GM04503 (cell line): ENCODE measurements at places on chromosomes 7 and 10.

DNA sequence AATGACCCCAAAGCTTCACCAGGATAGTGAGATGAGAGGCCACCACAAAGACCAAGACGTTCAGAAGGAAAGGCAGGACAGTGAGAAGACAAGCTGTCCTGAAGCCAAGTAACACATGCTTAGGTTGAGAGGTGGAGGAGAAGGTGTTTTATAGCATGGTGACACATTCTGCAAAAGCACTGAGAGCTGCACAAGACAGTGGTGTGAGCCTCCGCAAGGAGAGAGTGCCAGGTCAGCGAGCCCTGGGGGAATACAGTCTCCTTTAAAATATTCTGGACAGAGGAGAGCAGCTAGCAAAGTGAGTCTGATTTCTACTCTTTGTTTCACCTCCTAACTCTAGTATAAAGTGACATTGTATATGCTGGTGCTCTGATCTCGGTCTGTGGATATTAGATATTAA is 68.0 kb upstream of the VKORC1L1 start:
- no peak for DNase-seq

DNA sequence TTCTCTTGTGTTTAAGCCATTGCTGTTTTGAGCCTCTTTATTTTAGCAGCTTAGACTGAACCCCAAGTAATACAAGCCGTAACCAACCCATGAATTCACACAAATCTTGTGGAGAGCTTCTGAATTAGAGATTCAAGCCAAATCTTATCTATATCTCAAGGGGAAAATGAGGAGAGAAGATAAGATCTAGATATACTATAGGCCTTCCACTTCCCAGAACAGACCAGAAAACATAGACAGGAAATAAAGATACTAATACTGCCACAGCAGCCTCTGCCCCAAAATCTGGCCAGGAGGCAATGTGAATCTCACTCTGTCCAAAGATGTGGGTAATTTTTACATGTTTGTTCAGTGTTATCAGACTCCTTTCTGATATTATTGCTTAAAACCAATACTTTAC is 307.2 kb downstream of the PTEN start:
- no peak for DNase-seq

- peak; percentile 73 for DNase-seq
Measured at GRCh38 chr10:58017719-58018367, 249.9 kb downstream of the IPMK start.

DNA sequence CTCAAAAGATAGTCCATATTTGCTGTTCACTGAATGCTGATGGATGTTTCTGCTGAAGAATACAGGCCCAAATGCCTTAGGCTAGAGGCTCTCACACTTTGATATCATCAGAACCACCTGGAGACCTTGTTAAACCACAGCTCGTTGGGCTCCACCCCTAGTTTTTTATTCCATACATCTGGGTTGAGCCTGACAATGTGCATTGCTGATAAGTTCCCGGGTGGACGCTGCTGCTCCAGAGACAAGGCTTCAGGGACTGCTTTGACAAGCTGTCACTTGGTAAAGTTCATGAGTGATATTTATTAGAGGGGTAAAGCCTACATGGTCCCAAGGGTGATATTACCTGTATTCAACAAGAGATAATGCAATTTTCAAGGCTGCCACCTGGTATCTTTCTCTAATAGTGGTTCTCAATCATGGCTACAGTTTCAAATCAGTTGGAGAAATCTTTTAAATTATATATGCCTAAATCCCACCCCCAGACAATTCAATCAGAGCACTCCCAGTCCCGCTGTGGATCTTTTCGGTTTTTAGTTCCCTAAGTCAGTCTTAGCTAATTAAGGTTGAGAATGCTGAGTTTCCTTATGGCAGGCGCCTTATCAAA is 107.1 kb upstream of the GSDME start:
- no peak for DNase-seq

DNA sequence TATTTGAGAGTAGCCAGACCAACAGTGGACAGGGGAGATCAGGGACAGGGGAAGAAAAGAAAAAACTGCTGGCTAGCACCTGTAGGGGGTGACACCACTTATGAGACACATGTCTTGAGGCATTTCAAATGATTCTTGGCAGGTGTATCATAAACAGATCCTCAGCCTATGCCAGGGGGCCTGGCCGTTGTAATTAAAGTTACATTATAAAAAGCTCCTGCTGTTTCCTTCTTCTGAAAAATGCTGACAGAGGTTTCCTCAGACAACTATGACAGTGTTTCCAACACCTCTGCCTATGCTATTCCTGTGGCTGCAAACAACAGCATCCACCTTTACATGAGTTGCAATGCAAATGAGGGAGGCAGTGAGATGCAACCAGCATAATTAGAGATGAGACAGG is 281.0 kb upstream of the PTER start:
- DNase-seq, result no peak

- DNase-seq, result no peak
Measured at GRCh38 chr10:97179731-97180362, 5.9 kb downstream of the SLIT1 start.

DNA sequence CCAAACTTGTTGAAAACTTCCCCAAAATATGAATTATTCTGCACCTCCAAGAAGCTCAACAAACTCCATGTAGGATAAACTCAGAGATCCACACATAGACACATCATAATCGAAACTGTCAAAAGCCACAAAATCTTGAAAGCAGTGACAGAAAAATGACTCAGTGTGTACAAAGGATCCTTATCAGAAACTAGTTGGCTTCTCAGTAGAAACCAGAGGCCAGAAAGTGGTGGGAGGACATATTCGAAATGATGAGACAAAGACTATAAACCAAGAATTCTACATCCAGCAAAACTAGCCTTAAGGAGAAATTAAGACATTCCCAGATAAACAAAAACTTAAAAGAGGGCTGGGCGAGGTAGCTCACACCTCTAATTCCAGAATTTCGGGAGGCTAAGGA is 38.5 kb downstream of the MCMBP start:
- DNase-seq, result no peak

GRCh38 chr7:124388751-124389150 is 355.9 kb upstream of the TMEM229A start:
- no peak for DNase-seq

- no peak for DNase-seq
Measured at GRCh38 chr7:116942504-116942903, 10.8 kb upstream of the ST7 start.

DNA sequence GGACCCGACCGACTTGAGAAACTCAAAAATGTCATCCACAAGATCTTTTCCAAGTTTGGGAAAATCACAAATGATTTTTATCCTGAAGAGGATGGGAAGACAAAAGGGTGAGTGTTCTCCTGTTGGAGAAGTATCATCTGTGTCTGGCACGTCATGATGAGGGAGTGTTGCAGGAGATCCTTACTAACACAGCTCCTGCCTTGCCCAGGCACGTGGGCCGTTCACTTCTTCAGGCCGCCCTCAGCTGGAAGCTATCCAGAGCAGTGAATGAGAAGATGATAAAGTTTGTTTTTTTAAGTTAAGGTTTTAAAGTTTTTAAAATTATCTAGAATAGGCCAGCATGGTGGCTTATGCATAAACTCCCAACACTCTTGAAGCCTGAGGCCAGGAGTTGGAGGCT is 6.2 kb downstream of the EIF3B start:
- DNase-seq, result no peak

DNA sequence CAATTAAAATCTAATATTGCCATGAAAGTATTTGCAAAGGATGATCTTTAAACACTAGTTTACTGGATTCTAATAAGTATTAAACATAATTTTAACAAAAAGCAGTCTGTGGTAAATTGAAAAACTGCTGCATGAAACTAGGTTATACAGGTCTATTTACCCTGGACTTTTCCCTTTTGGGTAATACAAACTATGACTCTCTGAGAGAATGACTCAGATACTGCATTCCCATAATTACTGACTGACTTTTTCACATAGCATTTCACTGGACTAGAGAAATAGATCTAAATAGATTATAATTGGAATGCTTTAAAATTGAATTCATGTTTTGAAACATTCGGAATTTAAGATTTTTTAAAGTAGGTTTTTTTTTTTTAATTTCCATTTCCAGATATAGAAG is 395.7 kb downstream of the THSD7A start:
- DNase-seq, result no peak

DNA sequence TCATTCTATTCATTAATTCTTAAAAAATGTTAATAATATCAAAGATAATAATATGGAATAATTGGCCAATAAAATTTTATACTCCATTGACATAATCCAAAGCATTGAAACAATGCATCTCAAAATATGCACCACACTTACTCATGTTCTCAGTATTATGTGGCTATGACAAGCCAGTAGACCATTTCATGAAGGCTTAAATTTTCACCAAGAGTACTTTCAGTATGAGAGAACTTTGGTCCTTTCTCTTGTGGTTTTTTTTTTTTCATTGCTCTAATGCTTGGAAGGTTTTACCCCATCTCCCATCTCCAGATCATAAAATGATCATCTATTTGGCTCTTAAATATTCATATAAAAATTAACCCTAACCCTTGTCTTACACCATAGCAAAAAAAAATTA is 45.5 kb upstream of the TMEM140 start:
- no peak for DNase-seq

DNA sequence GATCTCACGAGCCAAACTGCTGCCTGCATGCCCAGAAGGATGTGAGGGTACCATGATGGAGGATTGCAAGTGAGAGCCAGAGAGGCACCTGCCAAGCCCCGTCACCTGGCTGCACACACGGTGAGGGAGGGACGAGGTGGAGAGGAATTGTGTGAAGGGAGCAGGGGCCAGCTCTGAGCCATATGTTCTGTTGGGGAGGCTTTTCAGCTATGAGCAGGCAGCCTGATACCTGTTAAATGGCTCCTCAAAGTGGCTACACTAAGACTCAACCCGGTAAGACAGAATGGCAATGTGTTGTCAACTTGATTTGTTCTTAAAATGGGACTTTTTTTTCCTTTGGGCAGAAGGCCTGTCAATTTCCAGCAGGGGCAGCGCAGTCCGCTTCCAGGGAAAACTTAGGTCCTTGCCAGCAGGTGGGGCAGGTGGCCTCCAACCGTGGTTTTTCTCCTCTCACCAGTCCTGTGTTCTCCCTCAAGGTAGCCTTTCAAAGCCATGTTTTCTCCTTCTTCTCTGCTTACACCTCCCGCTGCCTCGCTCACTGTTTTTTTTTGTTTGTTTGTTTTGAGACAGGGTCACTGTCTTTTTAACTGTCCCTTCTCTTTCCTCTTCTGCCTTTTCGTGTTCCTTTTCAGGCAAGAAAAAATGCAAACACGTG is 57.7 kb upstream of the ZNRF2 start:
- DNase-seq, result no peak

GRCh38 chr7:120869700-120870099 is 11.8 kb upstream of the TSPAN12 start:
- no peak for DNase-seq

DNA sequence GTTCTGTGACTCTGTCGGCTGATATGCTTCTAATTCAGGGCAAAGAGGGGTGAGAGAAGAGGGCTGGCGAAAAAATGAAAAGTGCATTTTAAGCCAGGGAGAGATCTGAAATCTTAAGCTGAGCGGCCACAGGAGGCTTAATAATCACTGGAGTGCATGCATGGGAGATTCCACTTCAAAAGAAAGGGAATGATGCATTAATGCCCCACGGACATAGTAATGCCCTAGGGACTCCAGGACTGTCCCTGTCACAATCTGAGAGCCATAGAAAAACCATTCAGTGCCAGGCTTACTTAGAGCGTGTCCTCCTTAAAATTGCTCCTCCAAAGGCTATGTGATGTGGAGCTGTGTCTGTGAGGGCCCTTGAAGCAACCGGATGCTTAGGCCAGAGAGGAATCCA is 75.1 kb downstream of the NHLRC2 start:
- no peak for DNase-seq

- DNase-seq, result no peak
Measured at GRCh38 chr10:27701938-27702537, 43.6 kb downstream of the MKX start.

DNA sequence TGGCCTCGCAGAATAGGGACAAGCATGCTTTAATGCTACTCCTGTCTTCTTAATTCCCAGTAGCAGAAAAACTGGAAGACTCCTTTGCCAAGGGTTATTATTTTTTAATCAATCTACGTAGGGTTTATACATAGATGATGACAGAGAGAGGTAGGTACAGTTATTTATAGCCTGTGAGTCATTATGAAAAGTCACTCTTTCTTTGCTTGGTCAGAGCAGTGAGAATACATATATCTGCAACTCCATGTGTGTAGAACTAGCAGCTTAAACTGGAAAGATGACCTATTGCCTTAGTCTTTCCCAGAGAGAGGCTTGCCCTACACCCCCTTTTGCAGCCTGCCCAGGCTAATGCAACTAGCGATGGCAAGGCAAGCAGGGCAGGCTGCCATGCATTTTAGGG is 1050.6 kb downstream of the NRG3 start:
- DNase-seq, result no peak

DNA sequence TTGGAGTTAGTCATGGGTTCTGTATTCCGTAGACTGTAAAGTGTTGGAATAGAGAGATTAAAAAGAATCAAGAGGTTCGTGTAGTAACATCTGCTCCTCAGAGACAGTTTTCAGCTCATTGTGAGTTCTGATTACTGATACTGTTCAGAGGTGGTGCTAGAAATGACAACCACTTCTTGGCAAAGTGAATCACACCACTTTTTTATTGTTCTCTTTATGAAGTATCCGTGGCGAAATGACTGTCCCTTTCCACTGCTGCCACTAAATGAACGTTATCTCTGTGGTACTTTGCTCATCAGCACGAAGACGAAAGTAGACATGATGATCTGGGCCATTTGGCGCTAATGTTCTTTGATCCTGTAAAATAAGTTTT is 860 bp downstream of the RPP30 start:
- no peak for DNase-seq

GRCh38 chr10:119702583-119702982 is 23.3 kb upstream of the INPP5F start:
- no peak for DNase-seq

DNA sequence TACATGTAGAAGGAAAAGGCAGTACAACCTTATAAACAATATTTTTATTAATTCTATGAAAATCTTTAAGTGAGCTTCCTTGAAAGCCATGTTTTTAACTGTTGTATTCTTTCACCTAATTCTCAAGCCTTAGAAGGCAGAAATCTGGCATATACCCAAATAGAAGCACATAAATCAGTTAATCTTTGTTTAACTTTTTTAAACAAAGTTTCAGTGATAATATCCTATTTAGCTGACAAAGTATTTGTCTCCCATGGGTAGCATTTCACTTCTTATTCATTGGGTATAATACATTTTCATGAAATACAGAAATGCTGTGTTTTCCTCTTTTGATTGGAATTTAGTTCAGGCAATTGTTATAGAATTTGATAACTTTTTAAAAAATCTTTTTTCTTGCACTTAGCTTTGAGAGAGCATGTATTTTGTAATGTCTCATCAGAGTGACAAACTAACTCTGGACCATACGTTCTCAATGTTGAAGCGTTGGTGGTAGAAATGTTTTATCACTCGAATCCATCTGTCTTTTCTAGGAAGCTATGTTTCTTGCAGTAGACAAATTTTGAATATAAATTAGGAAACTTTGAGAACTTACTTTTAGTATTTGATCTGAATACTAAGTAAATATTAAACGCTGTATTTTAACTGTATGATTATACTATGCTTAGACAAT is 78.1 kb downstream of the CREM start:
- DNase-seq, result no peak

- peak; percentile 52 for DNase-seq
Measured at GRCh38 chr10:17643339-17643754, 604 bp upstream of the STAM start.
